ENCODE measurements at places on chromosomes 7 and 10. TPM values are rescaled to one million over a fixed set of nuclear protein-coding genes. Genes with fewer than 3 reads are reported as not detected.

The CALML5 gene
- not detected for total RNA-seq

DNA sequence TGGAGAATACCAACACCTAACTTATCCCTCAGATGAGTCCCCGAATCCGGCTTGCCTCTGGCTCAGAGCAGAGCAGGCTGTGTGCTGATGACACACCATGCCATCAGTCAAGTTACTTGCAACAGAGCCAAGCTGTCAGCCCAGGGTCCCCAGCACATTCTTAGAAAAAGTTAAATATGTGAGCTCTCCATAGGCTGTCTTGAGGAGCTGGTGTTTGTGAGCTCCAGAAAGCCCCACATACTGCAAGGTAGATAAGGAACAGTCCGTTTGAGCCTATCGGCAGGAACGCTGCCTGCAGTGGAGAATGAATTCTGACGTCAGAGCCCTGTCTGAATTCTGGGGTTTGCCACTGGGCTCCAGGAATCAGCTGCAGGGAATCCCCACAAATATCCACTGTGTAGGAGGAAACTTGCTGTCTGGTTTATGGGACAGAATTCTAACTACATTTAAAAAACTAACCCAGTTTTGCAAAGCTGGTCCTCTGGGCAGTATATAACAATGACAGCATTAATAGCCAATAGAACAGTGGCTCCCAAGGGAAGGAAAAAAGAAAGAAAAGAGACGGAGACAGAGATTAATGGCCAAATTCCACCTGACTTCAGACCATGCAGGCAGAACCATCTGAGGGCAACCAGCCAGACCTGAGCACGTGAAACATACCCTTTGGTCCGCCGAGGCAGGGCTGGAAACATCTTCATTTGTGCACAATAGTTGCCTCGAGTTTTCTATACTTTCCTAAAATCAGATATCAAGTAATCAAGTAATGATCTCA lies 3.6 kb downstream of the SFXN4 start:
- no peak overlapping the region for H3K27ac ChIP-seq
- H3K36me3 ChIP-seq: peaks cover 48% of the 10 kb centered on the region
- peaks cover 37% of the 10 kb centered on the region for H3K4me1 ChIP-seq
- no peak overlapping the region for H3K4me3 ChIP-seq
- DNase-seq: no peak

GRCh38 chr7:28297801-28298459 lies 114.4 kb upstream of the CREB5 start:
- no peak overlapping the region for H3K27ac ChIP-seq
- no peak overlapping the region for H3K4me3 ChIP-seq
- peaks cover 9% of the 10 kb centered on the region for H3K4me1 ChIP-seq

- H3K27ac ChIP-seq: no peak overlapping the region
- DNase-seq: no peak
- no peaks in the 10 kb centered on the region for H3K27me3 ChIP-seq
- no peaks in the 10 kb centered on the region for H3K36me3 ChIP-seq
- H3K4me3 ChIP-seq: no peak overlapping the region
These were observed 167.2 kb downstream of the SLIT1 start for GRCh38 chr10:97018251-97019212.

The ITGB1 gene
- 68.9 TPM for total RNA-seq

DNA sequence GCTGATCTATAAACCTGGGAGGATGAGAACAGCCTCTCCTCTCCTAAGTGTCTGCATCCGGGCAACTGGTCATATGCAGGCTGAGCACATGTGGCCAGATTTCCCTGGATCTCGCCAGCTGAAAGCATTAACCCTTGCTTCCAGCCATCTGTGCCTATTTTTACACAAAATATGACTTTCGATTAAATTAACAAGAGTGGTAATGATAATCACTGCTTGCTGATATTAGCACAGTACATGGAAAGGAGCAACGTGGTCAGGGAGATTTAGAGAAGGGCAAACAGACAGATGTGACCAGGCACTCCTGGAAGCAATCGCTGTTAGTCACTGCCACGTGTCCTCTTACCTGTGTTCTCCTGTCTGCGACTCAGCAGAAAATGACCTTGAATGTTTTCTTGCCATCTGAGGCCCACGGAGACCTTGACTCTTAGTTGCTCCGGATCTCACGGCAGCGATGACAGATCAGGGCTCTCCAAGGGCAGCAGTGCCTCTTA lies 59.5 kb upstream of the NPTX2 start:
- H3K36me3 ChIP-seq: no peaks in the 10 kb centered on the region
- DNase-seq: no peak

The BMPER gene
- total RNA-seq: not detected

GRCh38 chr10:30765616-30766015 lies 136.1 kb upstream of the LYZL2 start:
- peaks cover 2% of the 10 kb centered on the region for H3K27me3 ChIP-seq
- DNase-seq: no peak
- H3K4me3 ChIP-seq: no peak overlapping the region
- no peaks in the 10 kb centered on the region for H3K36me3 ChIP-seq
- H3K27ac ChIP-seq: no peak overlapping the region

DNA sequence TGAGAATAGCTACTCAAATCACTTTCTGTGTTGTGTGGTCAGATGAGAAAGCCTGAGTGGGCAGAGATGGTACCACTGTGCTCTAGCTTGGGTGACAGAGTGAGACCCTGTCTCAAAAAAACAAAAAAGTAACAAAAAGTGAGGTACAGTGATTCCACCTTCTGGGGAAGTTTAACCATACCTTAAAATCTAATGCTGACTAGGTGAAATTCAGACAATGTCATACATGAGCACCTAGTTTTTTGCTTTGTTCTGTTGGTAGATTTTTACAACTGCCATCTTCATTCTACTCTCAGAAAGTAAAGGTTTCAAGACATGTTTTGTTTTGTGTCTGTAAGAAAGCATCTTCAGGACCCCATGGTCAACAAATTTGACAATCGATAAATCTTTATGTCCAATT lies 144.2 kb downstream of the ARHGAP21 start:
- peaks cover 9% of the 10 kb centered on the region for H3K27me3 ChIP-seq
- H3K4me3 ChIP-seq: no peak overlapping the region
- H3K36me3 ChIP-seq: peaks cover 2% of the 10 kb centered on the region
- DNase-seq: no peak

DNA sequence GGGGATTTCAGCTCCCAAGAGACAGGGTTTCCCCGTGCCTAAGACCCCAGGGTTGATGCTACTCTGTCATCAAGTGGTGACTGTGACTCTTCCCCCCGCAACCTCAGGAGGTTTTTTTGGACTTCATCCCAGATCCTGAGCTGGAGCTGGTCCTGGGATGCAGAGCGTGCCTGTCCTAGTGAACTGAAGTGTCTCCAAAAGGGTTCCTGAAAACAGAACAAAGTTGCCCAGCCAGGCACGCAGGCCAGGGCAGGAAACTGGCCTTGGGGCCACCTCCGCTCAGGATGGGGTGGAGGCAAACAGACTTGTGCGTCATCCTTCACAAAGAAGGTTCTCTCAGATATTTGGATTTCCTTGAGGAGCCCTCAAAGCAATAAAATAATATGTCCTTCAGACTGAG lies 118.9 kb downstream of the ITIH5 start:
- no peaks in the 10 kb centered on the region for H3K36me3 ChIP-seq
- no peak overlapping the region for H3K4me3 ChIP-seq
- no peak overlapping the region for H3K27ac ChIP-seq
- no peaks in the 10 kb centered on the region for H3K4me1 ChIP-seq
- no peaks in the 10 kb centered on the region for H3K27me3 ChIP-seq
